Inflammatory macrophage (primary cell): ENCODE measurements at places on chromosomes 3 and 15.

DNA sequence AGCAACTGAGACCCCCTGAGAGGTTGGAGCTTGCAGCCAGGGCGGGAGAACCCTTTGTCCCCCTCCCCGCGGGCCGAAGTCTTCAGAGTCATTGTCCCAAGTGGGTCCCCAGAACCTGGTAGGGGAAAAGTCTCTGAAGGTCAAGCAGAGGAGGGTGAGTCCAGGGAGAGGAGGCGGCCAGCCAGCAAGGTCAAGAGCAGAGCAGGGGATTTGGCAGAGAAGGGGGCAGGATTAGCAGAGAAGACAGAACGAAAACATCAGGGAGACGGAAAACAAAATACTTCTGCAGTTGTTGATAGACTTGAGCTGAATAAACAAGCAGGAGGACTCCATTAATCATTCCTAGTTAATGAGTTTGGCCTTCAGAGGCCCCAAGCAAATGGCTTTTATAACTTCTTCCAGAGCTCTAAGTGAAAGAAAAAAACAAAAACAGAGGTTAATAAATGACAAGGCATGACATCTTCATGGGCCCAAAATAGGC is 66.7 kb downstream of the GRIP2 start:
- no peak for DNase-seq

DNA sequence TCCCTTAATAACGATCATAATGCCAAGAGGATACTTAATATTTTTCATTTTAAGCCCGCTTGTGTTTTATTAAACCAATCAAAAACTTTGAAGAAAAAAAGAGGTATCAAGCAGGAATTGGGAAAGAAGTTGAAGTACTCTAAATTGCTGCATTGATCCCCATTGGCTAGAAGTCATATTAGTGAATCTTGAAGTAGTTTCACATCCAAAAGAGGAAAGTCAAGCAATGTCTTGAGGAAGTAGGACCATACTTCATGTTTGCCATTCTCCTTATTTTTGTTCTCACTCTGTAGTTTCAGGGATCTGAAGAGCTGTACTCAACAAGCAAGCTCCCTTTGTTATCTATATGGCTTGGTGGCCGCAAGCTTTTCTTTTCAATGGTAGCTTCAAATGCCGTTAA is 2.2 kb downstream of the SCAANT1 start:
- peak; percentile 39 for DNase-seq

DNA sequence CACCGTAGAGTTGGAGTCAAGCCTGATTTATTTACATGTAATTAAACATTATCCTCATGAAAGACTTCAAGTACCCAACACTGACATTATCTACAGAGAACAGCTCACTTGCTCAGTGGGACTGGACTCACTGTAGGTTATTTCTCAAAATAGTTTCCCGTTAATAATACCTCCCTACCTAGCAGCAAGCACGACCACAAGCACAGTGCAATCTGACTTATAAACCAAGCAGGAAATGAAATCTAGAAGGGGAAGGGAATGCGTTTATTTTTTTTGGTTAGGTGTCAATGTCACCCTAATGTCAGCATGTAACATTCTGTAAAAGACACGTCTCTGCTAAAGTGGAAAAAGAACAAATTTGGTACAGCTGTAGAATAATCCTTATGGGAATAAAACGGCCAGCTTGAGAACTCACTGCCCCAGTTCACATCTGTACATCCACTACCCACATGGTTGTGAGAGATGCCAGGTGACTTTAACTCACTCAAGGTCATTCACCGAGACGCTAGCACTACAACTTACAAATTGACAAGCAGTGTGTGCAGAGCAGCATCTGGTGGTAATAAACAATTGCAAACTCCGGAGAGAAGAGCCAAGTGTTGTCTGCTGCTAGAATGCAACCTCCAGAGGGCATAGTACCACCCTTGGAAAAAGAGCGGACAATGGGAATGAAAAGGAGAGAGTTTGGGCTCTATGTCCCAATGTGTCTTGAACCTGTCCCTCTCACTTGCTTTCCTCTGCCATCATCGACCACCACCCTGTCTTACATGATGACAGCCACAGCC is 242.5 kb downstream of the CADPS start:
- DNase-seq = no peak

- no peak for DNase-seq
These were observed 132.2 kb downstream of the WDR72 start for GRCh38 chr15:53627279-53627678.

GRCh38 chr3:32018757-32019564 is 37.4 kb downstream of the ZNF860 start:
- DNase-seq = peak; percentile 63

- DNase-seq = peak; percentile 11
These were observed 175.7 kb downstream of the TNIK start for GRCh38 chr3:171284308-171285075.

GRCh38 chr3:150348500-150348899 is 59.6 kb upstream of the TSC22D2 start:
- peak; percentile 69 for DNase-seq

- DNase-seq = no peak
These were observed 912.7 kb downstream of the TUSC7 start for GRCh38 chr3:117622171-117622841.

- DNase-seq = no peak
These were observed 39.0 kb upstream of the POMGNT2 start for GRCh38 chr3:43144761-43145490.

DNA sequence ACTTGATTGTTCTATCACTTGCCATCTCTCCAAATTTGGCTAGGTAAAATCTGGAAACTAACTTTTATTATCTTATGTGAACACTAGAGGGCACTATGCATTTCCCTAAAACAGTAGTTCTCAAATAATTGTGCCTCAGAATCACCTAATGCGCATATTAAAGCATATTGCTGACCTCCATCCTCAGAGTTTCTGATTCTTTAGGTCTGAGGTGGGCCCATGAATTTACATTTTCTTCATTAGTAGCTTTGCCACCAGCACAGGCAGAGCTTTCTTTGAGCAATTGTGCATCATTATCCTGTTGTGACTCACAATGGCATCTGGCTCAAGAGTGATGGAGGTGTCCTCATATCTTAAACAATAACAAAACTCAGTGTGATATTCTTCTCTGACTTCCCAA is 17.5 kb upstream of the BCHE start:
- no peak for DNase-seq
